ENCODE measurements at places on chromosomes 12 and 14.

DNA sequence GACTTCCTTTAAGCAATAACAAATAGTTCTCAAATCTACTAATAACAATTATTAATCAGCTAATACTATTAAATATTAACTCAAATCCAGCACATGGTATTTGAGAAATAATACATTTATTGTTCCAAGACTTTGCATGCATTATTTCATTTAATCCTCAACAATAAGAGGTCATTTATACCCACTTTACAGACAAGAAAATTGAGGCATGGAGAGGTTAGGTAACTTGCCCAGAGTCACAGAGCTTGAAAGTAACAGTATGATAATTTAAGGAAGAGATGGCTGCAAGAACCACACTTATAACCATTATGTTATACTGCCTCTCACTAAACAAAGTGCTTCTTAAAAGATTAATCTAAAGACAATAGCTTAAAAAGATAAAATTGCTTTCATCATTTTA is 318.9 kb downstream of the SOX5 start:
- DNase-seq = no peak

DNA sequence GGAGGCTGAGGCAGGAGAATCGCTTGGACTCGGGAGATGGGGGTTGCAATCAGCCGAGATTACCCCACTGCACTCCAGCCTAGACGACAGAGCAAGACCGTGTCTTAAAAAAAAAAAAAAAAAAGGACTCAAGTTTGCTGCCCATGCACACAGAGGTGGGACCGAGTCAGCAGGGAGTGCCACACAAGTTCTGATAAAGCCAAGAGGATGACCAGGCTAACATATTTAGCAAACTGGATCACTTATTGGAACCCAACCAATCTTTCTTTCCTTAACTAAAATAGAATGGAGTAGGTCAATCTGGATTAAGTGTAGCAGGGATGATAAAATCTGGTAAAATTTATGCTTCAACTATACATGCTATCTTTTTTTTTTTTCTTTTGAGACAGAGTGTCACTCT is 190.4 kb upstream of the FOXN3 start:
- DNase-seq = no peak

- no peak for DNase-seq
These were observed 134.5 kb downstream of the STXBP6 start for GRCh38 chr14:24915403-24915921.

DNA sequence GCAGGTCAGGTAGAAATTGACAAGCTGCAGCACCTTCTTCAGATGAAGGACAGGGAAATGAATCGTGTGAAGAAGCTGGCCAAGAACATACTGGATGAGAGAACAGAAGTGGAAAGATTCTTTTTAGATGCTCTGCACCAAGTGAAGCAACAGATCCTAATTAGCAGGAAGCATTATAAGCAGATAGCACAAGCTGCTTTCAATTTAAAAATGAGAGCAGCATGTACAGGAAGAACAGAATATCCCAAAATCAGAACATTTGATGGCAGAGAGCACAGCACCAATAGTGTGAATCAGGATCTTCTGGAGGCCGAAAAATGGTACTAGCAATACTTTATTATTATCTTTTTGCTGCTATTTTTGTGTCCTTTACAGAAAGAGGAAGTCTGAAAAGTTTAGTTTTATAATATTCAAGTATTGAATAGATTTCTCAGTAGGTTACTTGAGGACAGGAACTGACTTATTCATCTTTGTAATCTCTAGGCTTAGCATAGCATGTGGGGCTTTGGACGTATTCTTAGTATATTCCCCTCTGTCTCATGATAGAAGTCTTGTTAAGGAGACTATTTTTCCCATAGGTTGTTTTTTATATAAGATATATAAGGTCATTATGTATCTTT is 30.8 kb downstream of the BBOF1 start:
- DNase-seq = no peak

DNA sequence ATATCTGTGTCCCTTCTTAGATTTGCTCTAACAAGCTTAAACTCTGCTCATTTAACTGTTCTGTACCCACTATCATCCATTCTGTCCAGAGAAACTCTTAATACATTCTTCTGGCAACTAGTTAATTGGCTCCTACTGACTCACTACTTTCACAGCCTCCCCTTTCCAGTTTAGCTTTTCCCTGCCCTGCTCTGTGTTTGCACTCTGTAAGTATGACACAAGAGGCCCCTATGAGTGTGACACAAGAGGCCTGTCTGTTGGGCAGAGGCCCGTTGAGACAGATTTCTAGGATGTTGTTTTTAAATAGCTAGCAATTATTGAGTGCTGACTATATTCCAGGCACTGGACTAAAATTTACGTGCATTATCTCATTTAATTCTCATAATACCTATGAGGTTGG is 246.0 kb upstream of the DAAM1 start:
- DNase-seq = no peak

DNA sequence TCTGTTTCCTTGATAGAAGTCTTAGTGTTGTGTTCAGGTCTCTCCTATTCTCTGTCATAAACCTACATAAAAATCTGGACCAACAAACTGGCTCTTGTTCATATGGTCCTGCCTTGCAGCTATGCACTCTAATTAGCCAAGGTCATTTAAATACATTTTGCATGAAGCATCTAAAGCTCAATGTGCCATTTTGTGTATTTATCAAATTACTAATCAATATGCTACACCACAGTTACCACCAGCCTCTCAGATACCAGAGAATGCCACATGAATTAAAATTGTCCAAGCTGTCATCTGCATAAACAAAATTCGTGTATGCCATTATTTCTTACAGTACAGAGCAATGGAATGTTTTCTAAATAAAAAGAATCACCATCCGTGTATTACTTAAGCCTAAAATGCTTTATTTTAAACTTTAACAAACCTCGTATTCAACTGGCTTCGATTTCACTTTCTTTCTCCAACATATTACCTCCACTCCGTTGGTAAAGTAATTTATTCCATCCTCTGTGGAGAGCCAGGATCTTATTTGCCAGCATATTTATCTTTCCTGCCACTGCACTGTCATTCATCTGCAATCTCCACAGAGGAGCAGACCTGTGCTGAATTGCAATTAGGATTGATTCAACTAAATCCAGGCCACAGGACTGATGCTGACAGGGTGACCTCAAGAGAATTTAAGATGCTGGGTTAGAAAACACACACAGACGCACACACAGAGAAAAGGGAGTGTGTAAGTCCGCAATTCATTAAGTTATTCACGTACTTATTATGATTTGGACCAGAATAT is 284.1 kb upstream of the FOXG1 start:
- no peak for DNase-seq

DNA sequence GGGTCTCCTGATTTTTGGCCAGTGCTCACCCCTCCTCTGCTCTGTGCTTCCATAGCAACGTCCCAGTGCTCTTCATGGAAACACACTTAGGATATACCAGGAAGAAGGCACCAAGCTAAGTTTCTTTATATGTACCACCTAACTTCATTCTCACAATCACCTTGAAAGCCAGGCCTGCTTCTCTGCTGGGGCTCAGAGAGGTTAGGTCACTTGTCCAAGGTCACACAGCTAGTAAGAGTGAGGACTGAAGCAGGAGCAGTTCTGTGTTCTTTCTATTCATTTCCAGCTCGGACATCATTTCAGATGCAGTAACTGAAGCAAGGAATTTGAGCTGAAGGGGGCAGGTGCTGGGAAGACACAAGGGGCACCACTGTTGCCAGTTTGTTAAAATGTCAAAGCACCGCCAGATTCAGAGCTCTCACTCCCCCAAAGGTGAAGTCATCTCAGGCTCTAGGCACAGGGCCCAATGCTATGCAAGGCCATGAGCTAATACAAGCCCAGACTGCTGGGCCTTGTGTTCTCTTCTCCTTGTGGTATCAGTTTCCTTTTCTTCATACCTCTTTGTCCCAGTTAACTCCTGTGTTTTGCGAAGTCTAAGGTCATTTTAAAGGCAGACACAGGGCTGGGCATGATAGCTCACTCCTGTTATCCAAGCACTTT is 19.7 kb upstream of the YY1 start:
- no peak for DNase-seq

DNA sequence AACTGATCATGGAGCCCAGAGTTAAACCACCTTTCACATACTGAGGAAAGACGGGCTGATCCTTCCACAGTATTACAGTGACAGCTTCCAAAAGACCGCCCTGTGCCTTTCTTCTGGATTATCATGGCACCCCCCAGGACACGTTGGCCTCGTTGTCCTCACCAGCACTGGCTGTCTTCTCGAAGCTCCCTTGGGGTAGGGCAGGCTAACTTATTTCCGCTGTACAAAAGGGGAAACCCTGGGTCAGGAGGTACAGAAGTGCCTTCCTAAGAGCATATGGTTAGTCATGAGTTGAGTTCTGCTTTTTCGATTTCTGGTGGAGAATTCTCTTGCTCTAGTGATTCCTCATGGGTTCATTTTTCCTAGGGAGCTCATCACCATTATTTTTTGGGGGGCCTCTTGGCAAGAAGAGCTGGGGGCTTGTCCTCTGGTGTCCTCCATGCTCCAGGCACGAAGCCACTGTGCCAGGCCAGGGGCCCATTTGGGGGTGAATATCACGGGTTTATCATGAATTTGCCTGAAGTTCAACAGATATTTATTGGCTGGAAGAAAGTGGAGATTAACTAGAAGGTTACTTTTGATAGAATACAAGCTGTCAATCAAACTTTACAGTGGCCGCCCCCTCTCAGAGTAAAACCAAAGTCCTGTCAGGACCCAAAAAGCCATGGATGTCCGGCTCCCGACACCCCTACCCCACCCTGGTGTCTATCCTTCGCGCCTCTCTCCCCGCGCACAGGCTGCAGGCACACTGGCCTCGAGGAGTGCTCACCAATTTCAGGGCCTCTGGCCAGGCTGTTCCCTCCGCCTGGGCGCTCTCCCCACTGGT is 8.8 kb upstream of the TRAF3 start:
- no peak for DNase-seq

DNA sequence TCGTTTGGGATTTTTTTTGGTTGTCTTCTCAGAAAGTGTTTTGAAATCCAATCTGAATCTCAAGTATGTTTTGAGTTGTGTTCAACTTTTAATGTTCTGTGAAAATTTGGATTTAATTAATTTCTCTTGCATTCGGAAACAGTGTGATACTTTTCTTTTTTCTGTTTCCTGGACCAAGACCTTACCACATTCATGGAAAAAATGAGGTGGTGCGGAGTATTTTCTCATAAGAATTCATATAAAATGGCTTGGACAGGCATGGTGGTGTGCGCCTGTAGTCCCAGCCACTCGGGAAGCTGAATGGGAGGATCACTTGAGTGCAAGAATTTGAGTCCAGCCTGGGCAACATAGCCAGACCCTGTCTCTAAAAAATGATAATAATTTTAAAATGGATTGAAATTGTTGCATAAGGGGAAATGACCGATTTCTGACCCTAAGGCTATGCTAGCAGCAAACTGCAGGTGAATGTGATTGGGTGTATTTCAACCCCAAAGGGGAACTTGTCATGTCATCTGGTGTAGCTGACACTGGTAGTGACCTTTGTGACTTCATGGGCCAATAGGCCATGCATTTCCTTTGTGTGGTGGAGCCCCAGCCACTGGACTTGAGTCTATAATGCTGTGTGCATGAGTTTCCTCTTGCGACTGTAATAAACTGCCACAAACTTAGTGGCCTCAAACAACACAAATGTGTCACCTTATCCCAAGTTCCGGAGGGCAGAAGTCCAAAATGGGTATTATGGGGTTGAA is 123.5 kb upstream of the RFLNA start:
- no peak for DNase-seq

DNA sequence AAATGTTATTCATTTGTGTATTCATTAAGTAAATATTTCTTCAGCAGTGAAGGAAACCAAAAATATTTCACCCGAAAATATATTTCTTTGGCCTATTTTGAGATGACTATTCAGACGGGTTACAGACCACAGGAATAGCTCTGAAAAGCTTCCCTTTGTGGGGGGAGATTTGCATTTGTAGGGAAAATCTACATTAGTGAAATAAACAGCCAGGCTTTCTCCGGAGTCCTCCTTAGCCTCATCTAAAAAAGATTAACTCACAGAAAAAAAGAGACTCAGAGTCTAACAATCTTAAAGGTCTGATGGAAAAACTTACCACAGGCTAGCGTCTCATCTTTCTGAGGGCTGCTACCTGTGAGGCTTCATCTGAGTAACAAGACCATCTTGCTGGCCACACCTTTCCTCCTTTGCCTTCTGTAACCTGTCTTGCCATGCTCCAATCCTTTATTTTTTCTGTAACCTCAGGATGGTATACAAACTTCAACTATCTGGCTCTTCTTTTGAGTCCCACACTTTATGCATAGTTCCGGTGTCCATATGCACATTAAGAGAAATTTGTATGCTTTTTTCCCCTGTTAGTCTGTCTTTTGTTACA is 100.7 kb downstream of the CNTN1 start:
- no peak for DNase-seq

DNA sequence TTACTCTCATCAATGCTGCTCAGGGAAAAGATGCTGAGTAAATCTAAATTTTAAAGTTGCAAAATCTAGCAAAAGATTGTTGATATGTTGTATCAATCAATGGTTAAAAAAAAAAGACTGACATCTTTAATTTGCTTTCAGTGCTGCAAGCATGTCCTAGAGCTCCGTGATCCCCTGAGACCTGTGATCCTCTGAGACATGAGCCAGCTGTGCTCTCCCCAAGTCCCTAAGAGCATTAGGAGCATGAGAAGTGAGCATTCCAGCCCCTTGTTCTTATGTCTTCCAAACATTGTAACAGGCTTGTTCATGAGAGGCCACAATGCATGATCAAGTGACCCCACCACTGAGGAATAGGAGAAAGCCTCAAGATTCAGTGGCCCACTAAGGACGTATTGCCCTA is 116.6 kb downstream of the DAD1 start:
- no peak for DNase-seq

DNA sequence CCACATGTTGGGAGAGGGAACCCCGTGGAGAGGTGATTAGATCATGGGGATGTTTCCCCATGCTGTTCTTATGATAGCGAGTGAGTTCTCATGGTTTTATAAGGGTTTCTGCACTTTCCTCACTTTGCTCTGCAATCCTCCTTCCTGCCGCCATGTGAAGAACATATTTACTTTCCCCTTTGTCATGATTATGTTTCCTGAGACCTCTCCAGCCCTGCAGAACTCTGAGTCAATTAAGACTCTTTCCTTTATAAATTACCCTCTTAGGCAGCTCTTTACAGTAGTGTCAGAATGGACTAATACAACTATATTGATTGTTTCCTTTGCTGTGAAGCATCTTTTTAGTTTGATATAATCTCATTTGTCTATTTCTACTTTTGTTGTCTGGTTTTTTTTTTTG is 13.1 kb upstream of the RASSF9 start:
- DNase-seq = no peak

GRCh38 chr14:68368850-68369249 is 424.0 kb downstream of the ZFP36L1 start:
- DNase-seq = no peak
